CD4-positive, alpha-beta T cell treated with Interleukin-12 subunit alpha and Interleukin-12 subunit beta, for 1 hour (primary cell): ENCODE measurements at places on chromosomes 2 and 18.

DNA sequence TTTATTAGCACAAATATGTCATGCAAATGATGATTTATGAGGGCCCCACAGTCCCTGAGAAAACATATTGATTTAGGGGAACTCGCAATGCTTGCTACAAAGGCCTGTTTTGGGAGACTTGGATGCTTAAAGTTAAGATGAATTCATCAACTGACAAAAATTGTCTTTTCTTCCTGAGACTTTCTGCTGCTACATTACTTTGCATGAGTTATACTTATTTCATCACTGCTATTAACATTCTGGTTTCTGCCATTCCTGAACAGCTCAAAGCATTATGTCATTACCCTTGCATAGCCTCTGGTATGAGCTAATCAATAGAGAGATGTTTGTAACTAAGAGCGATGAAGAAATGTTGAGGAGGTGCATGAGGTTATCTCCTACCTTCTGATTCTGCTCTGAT lies 74.4 kb downstream of the SOX11 start:
- no peak for DNase-seq

DNA sequence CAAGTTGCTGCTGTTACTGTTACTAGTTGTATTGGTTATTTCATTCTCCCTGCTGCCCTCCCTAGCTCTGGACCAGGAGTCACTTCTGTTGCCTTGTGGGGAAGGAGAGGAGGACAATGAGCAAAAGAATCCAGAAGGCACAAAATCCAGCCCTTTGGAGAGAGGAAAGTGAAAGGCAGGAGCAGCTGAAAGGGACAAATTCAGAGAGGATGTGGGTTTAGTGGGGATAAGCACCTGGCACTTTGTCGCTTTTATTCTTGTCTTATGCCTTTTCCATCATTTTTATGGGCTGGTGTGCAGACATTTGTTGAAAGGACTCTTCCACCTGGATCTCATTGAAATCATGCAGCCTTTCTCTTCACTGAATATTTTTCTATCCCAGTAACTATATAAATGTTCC lies 24.3 kb upstream of the LTBP1 start:
- DNase-seq = no peak

DNA sequence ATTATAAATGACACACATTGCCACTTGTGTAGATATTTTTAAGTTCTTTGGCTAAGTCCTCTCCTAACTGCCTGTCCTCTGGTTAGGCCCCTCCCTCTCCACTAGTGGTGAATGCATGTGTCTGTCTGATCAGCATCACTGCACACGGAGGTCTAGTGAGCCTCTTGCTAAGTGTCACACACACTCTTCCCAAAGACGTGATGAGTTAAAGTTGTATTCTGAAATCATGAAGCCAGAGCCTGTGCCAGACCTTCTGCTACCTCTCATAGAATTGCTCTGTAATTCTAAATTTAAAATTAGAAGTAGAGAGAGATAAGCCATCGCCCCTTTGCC lies 41.3 kb downstream of the RALB start:
- no peak for DNase-seq

DNA sequence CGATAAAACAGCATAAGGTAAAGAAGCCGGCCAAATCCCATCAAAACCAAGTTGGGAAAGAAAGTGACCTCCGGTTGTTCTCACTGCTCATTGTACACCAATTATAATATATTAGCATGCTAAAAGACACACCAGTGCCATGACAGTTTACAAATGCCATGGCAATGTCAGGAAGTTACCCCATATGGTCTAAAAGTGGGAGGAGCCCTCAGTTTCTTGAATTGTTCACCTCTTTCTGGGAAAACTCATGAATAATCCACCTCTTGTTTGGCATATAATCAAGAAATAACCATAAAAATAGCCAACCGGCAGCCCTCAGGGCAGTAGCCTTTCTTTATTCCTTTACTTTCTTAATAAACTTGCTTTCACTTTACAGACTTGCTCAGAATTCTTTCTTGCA lies 544.9 kb upstream of the SETBP1 start:
- DNase-seq = no peak

GRCh38 chr2:128282246-128282975 lies 36.3 kb downstream of the HS6ST1 start:
- DNase-seq = no peak

DNA sequence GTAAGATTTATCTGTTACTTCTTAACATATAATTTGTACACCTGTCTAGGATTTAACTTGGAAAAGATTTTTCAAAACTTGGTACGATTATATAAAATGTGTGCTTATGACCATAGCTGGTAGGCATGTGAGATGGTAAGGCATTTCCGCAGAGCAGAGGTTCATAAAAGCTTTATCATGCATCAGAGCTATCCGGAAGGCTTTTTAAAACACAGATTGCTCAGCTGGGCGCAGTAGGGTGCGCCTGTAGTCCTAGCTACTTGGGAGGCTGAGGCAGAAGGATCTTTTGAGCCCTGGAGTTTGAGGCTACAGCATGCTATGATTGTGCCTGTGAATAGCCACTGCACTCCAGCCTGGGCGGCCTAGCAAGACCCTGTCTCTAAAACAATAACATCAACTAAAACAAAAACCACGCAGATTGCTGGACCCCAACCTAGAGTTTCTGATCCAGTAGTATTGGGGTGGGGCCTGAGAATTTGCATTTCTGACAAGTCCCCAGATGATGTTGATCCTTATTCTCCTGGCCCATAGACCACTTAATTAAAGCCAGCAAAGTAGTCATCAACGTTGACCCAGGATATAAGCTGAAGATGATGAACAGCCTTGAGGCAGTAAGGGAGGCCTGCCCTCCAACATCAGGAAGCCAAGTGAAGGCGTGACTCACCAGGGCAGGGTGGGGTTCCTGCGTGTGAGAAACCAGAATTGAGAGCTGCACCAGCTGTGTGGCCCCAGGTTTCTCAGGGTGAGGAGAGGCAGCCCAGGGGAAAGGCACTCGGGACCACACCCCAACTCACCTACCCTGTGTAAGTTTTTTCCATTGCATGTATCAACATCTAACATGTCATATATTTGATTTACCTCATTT lies 21.6 kb upstream of the SLC20A1 start:
- peak; percentile 72 for DNase-seq

DNA sequence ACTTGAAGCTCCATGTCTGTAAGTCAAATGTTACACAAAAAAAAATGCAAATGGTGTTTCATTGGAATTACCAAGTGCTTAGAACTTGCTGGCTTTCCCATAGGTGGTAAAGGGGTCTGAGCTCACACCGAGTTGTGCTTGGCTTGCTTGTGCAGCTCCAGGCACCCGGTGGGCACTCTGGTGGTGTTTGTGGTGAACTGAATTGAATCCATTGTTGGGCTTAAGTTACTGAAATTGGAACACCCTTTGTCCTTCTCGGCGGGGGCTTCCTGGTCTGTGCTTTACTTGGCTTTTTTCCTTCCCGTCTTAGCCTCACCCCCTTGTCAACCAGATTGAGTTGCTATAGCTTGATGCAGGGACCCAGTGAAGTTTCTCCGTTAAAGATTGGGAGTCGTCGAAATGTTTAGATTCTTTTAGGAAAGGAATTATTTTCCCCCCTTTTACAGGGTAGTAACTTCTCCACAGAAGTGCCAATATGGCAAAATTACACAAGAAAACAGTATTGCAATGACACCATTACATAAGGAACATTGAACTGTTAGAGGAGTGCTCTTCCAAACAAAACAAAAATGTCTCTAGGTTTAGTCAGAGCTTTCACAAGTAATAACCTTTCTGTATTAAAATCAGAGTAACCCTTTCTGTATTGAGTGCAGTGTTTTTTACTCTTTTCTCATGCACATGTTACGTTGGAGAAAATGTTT lies 97.9 kb upstream of the IL1R2 start:
- DNase-seq = no peak

DNA sequence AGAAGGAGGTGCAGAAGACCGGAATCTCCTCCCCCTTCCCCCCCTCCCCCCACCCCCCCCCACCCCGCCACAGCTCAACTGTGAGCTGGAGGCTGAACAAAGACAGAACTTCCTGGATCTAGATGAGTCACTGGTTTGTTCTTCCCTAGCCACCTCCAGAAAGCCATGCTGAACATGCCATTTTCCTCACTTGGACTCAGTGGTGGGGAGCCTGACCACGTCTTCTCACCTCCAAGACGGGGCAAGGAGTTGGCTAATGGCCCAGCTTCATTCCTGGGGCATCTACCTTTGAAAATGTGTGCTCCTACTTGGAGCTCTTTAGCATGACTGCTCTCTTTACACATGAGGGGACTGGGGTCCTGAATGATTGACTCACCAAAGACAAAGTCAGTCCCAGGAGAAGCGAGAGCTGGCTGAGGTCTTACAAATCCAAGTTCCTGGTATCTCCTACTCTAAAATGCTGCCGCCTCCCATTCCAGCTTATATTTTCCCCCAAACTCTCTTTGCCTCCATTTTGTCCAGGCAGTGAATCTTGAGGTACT lies 22.6 kb upstream of the FZD5 start:
- no peak for DNase-seq

GRCh38 chr18:49228187-49228586 lies 232.3 kb downstream of the DYM start:
- no peak for DNase-seq

DNA sequence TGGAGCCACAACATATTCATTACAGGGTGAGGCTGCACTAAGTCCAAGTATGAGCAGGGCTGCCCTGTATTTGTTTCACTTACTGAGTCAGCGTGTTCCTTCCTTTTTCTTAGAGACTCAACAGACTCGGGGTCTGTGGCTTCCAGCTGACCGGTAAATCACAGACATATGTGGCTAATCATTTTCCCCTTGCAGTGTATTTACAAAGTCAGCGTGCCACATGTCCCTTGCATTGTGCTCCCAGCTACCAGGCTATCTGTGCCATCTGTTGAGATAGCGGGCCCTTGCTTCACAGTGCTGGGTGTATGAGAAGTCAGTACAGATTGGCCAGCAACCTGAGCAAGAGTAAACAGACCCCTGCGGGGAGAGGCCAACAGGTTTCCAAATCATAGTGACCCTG lies 254.3 kb downstream of the LRRTM1 start:
- no peak for DNase-seq

DNA sequence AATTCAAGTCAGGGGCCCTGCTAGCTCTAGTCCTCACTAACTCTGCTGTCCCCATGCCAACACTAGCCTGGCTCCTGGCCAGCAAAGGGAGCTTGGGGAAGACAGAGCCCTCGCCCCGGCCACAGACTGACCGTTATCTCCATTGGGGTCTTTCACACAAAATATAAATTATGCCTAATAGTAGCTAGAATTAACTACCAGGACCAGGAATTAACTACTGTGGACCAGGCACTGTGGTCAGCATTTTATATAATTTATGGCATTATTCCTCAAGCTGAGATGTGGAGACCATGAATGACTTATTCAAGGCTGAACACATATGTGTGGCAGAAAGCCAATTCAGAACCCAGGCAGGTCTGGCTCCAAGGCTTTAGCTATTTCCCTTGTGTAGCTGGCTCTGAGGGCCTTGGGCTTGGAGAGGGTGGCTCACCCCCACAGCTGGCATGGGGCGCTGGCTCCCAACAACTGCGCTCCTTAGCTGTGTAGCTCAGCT lies 49.2 kb downstream of the CELF4 start:
- DNase-seq = no peak
